ENCODE measurements at places on chromosomes 1 and 21.

- no peak for DNase-seq
Measured at GRCh38 chr1:43346636-43347035, 9.0 kb downstream of the MPL start.

DNA sequence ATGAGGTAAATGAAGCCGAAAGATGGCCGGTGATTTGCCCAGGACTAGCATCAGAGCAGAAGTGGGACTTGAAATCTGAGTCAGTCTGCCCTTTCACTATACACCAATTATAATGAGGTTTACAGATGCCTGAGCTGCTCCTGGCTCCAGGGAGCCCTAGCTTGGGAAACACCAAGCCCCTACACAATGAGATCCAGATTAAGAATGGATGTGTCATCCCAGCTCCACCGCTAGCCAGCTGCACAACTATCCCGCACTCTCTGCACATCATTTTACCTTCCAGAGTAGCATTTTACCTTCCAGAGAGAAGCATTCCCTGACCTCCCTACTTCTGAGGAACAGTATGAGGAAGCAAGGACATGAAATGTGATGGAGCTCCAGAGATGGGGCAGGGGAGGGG lies 27.0 kb downstream of the SERTAD4 start:
- no peak for DNase-seq

- DNase-seq = peak; percentile 42
Measured at GRCh38 chr1:209430107-209430506, 153.4 kb upstream of the CAMK1G start.

- DNase-seq = peak; percentile 90
Measured at GRCh38 chr1:210598135-210598652, 269.5 kb downstream of the HHAT start.

GRCh38 chr1:169245706-169246105 lies 121.9 kb downstream of the NME7 start:
- peak; percentile 59 for DNase-seq

GRCh38 chr1:108865316-108865910 lies 8.5 kb upstream of the AKNAD1 start:
- DNase-seq = no peak

GRCh38 chr1:46401154-46401913 lies 7.2 kb downstream of the FAAH start:
- DNase-seq = no peak

GRCh38 chr1:3221112-3222041 lies 152.4 kb downstream of the PRDM16 start:
- DNase-seq = no peak

DNA sequence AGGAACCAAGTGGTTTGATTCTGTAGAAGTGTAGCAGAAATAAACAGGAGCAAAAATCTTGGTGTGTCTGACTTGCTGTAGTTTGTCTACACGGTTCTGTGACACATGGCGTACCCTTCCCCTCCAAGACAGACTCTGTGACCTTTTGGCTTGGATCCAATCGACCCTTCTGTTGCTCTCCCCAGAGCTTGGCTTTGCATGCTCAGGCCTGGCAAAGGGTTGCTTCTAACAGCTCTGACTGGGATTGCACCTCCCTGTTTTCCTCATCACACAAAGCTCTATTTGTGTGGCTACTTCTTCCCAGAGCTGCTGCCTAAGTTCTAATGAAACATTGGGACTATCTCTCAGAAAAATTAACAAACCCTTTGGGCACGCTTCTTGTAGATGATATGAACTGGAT lies 24.0 kb downstream of the NGF start:
- no peak for DNase-seq

DNA sequence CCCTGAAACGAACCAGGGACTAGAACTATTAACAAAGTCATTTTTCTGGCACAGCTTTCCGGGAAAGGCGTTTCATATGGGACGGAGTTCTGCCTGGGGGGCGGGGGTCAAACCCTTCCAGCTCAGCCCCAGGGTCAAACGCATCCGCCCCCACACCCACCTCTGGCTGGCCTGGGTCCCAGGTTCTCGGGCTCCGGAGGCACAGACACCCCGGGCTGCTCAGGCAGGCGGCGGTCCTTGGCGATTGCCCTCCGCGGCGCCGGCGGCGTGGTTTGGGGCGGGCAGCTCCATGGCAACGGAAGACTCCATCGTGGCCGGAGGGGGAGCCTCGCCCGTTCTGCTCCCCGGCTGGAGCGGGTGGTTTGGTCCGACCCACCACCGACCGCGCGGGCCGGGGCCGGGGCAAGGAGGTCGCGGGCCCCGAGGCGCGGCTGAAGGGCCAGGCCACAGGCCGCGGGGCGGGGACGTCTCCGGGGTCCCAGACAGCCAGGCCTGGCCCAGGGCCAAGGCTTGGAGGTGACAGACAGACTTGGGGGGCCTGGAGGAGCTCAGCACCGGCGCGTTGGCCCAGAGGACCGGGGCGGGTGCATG lies at the start of gene CFAP74:
Gene CFAP74 (minus strand): TSS at position 246 of the 591 bp plus-strand sequence. CDS start 12,830 bp downstream, outside the sequence.
- no peak for DNase-seq

DNA sequence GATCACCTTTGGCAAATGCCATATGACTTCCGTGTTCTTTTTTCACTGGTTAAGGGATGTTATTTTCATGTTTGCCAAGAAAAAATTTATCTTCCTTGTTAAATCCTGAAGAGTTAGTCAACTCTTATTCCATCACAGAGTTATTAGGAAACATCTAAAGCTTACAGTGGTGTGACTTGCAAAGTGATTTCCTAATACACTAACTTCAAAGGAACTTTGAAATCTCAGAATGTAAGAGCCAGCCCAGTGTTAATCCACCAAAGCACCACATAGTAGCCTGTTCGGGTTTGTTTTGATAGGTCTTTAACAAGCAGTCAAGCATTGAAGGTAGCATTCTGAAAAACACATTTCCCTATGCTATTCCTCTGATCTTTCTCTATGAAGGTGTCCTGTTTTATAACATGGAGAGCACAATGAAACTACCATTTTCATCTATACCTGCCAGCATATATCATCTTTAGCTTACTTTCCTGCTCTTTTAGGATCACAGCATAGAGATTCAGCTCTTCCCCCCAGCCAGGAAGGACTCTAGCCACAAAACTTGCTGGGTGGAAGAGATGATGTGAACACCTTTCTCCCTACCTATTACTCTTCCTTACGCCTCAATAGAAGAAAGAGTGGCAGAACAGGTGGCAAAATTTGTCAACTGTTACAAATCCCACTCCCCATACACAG lies 82.4 kb upstream of the MAGI3 start:
- DNase-seq = peak; percentile 55

DNA sequence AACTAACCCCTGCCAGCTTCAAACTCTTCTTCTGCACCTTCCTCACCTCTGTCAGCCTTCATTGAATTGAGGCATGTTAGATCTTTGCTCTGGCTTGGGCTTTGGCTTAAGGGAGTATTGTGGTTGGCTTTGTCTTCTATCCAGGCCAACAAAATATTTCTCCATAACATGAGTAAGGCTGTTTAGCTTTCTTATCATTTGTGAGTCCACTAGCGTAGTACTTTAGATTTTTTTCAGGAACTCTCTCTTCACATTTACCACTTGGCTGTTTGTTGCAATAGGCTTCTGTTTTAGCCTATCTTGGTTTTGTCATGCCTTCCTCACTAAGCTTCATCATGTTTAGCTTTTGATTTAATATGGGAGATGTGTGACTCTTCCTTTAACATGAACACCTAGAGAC lies 417.5 kb downstream of the NCAM2 start:
- no peak for DNase-seq

GRCh38 chr1:241635556-241636152 lies 4.5 kb downstream of the CHML start:
- no peak for DNase-seq

DNA sequence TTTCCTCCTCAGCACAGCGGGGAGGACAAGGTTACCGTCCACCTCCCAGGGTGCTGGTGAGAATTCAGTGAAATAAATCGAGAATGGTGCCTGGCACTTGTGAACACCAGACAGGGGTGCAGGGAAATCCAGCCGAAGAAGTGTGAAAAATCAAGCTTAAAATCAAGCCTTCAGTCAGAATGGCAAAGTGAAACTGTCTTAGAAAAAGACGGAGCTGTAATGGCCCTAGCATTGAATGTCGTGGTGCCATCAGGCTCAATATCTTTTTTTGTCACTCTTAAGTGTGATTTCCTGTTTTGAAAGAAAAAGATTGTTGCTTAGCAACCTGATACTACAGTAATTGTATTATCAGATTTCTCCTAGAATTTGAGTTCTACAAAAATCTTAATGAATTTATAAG lies 22.1 kb downstream of the EDARADD start:
- no peak for DNase-seq

DNA sequence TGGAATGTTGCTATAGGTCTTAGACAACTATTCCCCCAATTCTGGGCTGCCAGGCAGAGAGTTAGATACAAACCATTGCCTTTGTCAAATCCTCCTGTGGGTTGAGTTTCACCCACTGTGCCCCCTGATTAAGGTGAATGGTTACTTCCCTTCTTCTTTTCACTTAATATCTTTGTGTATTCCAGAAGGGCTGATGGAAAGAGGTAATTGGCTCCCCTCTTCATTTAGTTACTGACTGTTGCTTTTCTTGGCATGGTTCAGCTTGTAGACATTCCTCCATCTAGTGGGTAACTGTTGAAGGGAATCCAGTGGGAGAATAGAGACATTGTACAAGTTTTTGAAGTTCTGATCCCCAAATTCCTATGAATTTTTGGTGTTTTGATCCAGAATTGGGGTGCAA lies 43.8 kb upstream of the MACF1 start:
- DNase-seq = no peak

DNA sequence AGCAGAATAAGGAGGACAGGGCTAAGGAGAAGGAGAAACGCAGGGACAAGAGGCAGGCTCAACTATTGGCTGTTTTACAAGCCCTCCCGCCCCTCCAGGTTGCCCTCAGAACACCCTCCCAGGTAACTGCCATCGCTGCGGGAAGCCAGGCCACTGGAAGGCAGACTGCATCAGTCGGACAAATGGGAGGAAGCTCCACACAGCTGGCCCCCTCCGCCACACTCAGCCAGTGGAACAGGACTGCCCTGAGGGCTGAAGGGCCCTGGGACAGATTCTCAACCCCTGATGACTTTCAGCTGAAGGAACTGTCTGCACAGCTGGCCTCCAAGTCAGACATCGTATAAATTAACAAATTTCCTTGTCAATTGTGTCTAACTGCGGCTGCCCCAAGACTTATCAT lies 21.8 kb downstream of the LRRC3 start:
- DNase-seq = no peak

- DNase-seq = no peak
Measured at GRCh38 chr1:226633541-226634165, 85.1 kb downstream of the STUM start.

DNA sequence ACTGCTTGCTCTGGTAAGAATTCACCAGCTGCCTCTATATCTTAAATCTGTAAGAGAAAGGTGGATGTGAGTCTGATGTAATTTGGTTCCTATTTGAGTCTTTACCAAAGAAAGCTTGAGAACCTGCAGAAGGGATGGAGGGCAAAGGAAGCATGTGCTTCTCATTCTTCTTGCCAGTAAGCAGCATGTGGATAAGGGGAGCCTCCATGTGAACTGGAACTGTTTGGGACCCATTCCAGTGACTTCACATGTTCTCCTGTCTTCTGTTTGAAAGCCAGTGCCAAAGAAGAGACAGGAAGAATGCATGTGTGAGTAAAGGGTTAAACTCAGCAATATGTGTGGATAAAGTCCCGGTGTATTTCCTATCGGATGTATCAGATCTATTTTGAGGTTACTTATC lies 119.6 kb upstream of the ADGRL2 start:
- DNase-seq = no peak

DNA sequence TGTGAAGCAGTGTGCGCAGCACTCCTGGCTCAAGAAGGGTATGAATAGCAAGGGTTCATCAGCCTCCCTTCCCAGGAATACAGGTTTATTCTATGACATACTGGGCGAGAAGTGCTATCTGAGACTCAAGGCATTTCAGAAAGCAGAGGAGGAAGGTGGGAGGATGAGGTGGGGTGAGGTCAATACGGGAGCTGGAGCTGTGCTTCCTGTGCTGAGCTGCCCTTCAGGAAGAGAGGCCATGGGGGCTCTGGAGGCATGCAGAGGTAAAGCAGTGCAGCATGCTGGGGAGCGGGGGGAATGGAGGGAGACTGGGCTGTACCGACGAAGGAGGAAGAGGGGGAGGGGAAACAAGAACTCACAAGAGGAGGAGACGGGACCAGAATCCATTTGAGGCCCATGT lies 717.6 kb downstream of the PTPRU start:
- no peak for DNase-seq

- no peak for DNase-seq
Measured at GRCh38 chr1:97593192-97593591, 327.6 kb downstream of the DPYD start.

DNA sequence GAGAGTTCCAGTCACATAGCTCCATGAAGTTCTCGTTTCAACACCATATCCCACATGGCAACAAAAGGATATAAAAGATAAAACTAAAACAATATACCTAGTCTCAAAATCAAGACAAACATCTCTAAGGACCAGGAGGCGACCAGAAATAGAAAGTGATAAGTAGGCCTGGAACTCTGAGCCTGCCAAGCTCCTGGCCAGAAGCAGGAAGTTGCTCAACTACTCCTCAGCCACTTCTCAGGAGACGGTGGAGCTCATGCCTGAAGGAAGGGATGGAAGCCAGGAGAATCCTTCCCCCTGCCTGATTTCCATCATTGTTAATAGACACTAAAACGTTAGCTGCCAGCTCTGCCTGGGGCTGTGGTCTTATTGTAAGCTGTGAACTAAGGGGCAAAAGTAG lies 94.7 kb downstream of the DISP1 start:
- no peak for DNase-seq

DNA sequence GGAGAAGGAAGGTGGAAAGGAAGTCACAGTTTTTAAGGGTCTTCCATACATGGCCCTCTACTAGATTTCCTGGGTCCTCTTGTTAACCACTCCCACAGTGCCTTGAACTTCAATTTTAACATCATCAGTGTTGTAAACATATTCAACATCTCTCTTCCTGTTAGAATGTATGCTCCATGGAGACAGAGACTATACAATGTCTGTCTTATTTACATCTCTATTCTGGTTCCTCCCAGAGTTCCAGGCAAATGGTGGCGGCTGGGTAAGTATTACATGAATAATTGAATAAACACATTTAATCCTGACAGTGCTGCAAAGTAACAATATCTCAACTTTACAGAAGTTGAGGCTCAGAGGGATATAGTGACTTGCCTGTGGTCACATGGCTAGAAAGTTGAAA lies 40.3 kb downstream of the CDC7 start:
- DNase-seq = no peak

DNA sequence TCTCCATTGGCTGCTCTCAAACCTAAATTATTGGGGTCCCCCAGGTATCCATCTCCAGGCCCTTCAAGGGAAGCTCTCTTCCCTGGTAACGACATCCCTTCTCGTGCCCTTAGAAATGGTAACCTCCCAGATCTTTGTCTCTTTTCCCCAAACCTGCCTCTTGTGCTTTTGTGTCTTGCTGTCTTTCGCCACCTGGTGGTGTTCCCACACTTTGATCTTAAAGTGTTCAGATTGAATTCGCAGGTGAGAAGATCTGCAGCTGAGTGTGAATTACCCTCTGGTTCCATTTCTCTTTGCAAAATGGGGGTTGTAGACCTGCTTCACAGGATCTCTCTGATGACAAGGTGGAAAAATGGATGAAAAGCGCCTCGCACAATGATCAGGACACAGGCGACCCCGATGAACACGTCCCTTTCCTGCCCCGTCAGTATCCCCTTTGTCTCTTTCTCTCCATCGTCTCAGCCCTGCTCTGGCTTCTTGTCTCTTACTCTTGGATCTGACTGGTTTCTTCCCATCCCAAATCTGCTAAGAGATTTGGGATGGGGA lies 53.1 kb downstream of the DOP1B start:
- peak; percentile 83 for DNase-seq

Data from PC-3 (cell line).